ENCODE measurements at places on chromosomes 5 and 9.

DNA sequence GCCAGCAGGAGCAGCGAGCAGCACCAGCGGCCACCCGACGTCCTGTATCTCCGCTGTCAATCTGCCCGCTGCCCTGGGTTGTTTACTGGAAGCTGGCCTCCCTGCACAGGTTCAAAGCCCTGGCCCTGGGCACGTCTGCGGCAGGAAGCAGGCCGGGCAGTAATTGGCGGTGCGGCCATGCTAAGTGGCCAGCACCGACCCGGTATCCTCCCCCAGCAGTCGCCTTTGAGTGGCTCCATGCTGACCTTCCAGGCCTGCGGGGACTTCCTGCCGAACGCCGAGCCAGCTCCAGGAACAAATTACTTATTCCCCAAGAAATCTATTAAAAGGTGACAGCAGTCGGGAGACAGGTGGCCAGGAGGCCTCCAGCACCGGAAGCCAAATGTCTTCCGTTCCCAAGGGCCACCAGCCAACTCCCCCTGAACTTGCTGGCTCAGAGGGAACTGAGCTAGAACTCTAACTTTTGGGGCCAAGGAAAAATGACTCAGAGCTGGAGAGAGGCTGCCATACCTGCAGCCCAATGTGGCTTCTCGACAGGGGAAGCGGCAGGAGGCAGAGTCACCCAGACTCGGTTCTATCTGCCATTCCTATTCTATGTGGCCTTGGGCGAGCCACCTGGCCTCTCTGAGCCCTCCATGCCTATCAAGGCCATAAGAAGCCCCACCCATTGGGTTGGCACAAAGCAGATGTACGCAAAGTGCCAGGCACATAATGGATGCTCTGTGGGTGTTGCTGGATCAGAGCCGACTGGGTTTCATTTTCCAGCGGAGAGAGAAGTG, 13.7 kb upstream of the PSMB7 start:
- no peak for DNase-seq

GRCh38 chr9:72904267-72905093, 48.4 kb downstream of the ALDH1A1 start:
- DNase-seq = no peak

- no peak for DNase-seq
Measured at GRCh38 chr5:72314571-72315172, 5.4 kb downstream of the MRPS27 start.

- DNase-seq = no peak
Measured at GRCh38 chr9:103410059-103410458, 414.9 kb downstream of the CYLC2 start.

DNA sequence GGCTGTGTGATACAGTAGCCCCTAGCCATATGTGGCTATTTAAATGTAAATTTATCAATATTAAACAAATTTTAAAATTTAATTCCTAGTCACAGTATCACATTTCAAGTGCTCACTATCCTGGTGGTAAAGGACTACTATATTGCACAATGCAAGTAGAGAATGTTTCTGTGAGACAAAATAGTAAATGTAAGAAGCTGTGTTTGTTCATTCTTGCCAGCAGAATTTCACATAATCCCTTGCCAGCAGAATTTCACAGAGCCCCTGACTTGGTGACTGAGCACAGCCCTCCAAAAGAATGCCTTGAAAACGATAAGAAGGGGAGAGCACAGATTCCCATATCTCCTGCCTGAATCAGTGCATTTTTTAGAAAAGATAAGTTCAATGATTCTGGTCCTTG, 75.9 kb upstream of the SELENOP start:
- DNase-seq = no peak

GRCh38 chr9:97911970-97912369, 10.3 kb downstream of the TRMO start:
- no peak for DNase-seq

Measured in stimulated activated CD4-positive, alpha-beta T cell treated with anti-CD3 and anti-CD28 coated beads, Interleukin-4, amount 100 ng/mL, for 1 hour (primary cell).